Upper lobe of left lung (tissue), 6 donors: ENCODE measurements at places on chromosomes 7 and 10. TPM values are rescaled to one million over a fixed set of nuclear protein-coding genes. Genes with fewer than 3 reads are reported as not detected.

DNA sequence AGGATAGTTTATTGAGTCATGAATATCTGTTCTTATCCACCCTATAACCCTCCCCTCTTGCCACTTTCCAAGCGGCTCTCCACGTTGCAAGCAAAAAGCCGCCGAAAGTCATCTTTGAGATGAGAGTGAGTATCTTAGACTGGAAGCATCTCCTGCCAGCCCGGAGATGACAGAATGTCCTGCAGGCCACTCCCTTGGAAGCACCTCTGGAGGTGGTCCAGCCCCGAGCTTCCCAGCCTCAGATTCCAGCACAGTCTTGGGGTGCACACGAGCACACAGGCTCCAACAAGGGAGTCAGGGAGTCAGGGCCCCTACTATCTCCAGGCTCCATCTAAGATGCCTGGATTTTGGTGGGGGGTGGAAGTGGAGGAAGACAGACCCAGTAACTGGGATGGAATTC is 5.5 kb upstream of the ELN start:
- H3K4me3 ChIP-seq = no peak overlapping the region
- no peaks in the 10 kb centered on the region for H3K36me3 ChIP-seq
- DNase-seq = no peak
- no peak overlapping the region for H3K27ac ChIP-seq
- H3K4me1 ChIP-seq = peaks cover 32% of the 10 kb centered on the region

- H3K27ac ChIP-seq = peak overlapping the region; percentile 58
- H3K27me3 ChIP-seq = no peaks in the 10 kb centered on the region
- H3K4me3 ChIP-seq = no peak overlapping the region
- DNase-seq = no peak
- H3K36me3 ChIP-seq = no peaks in the 10 kb centered on the region
These were observed 87.4 kb upstream of the DDC start for GRCh38 chr7:50652400-50653125.

- H3K27me3 ChIP-seq = no peaks in the 10 kb centered on the region
- no peak overlapping the region for H3K4me3 ChIP-seq
- H3K36me3 ChIP-seq = no peaks in the 10 kb centered on the region
- no peak for DNase-seq
These were observed 156.7 kb downstream of the TWIST1 start for GRCh38 chr7:18960725-18961124.

DNA sequence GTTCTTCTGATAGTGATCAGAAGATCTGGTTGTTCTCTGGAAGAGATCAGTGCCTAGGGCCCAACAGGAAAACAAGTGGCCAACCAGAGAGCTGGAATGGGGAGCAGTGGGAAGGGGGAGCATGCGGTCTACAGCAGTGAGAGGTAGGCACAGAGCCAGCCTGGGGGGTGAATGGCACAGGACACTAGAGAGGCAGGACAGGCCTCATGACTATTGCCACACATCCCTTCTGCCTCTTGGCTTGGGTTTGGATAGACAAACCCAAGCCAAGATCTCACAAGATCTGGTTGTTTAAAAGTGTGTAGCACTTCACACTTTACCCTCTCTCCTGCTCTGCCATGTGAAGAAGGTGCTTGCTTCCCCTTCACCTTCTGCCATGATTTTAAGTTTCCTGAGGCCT is 224.4 kb downstream of the ARHGAP12 start:
- H3K4me3 ChIP-seq = no peak overlapping the region
- no peak overlapping the region for H3K27ac ChIP-seq
- no peaks in the 10 kb centered on the region for H3K36me3 ChIP-seq
- no peak for DNase-seq
- no peaks in the 10 kb centered on the region for H3K27me3 ChIP-seq

GRCh38 chr7:40199076-40199802 is 64.4 kb downstream of the SUGCT start:
- no peak for DNase-seq
- no peaks in the 10 kb centered on the region for H3K4me1 ChIP-seq
- no peak overlapping the region for H3K4me3 ChIP-seq
- no peak overlapping the region for H3K27ac ChIP-seq

- DNase-seq = no peak
- H3K27me3 ChIP-seq = peaks cover 3% of the 10 kb centered on the region
- no peaks in the 10 kb centered on the region for H3K36me3 ChIP-seq
- peak overlapping the region; percentile 87 for H3K4me3 ChIP-seq
- H3K27ac ChIP-seq = no peak overlapping the region
These were observed 1.8 kb downstream of the ZMYND11 start for GRCh38 chr10:137031-137430.

GRCh38 chr10:28014651-28015050 is 15.8 kb upstream of the ODAD2 start:
- no peak for DNase-seq
- H3K4me1 ChIP-seq = no peaks in the 10 kb centered on the region
- no peak overlapping the region for H3K4me3 ChIP-seq
- no peaks in the 10 kb centered on the region for H3K27me3 ChIP-seq

DNA sequence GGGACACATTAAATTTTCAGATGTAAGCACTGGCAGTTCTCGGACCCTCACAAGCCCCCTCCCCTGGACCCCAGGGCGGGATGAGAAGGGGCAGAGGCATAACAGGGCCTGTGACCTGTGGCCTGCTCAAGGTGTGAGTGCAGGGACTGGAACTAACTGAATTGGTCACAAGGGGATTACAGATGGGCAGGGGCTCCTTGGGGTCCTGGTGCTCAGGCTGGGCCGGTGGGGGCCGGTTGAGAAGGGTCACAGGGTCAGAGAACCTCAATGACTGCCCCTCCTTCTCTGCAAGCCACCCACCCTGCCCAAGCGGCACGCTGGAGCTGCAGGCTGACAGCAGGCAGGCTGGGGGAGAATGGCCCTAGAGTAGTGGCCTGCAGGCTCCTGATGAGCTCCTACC is 80.8 kb upstream of the PCBD1 start:
- H3K27me3 ChIP-seq = no peaks in the 10 kb centered on the region
- H3K27ac ChIP-seq = no peak overlapping the region
- DNase-seq = no peak
- H3K36me3 ChIP-seq = no peaks in the 10 kb centered on the region
- H3K4me3 ChIP-seq = no peak overlapping the region

- H3K4me3 ChIP-seq = no peak overlapping the region
- H3K4me1 ChIP-seq = no peaks in the 10 kb centered on the region
- H3K27me3 ChIP-seq = no peaks in the 10 kb centered on the region
- no peak for DNase-seq
- H3K36me3 ChIP-seq = no peaks in the 10 kb centered on the region
- no peak overlapping the region for H3K27ac ChIP-seq
These were observed 326.8 kb upstream of the VSTM2A start for GRCh38 chr7:54215424-54215823.

DNA sequence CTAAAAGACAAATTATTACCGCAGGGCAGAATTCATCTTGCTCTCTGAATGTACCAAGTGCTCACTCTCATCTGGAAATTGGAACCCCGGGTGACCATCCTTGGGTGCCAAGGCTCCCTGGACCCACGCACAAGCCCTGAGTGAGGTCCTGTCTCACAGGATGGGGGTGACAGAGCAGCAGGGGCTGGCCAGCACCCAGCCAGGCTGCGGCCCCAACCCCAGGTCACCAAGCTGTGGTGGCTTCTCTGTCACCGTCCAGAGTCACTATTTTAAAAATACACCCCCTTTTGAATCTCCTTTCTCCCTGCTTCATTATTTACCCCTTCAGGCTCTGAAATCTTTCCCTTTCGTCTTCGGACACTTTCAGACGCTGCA is 148.6 kb downstream of the PRKAG2 start:
- H3K27me3 ChIP-seq = no peaks in the 10 kb centered on the region
- H3K27ac ChIP-seq = no peak overlapping the region
- no peak overlapping the region for H3K4me3 ChIP-seq
- H3K4me1 ChIP-seq = peaks cover 12% of the 10 kb centered on the region
- H3K36me3 ChIP-seq = no peaks in the 10 kb centered on the region

DNA sequence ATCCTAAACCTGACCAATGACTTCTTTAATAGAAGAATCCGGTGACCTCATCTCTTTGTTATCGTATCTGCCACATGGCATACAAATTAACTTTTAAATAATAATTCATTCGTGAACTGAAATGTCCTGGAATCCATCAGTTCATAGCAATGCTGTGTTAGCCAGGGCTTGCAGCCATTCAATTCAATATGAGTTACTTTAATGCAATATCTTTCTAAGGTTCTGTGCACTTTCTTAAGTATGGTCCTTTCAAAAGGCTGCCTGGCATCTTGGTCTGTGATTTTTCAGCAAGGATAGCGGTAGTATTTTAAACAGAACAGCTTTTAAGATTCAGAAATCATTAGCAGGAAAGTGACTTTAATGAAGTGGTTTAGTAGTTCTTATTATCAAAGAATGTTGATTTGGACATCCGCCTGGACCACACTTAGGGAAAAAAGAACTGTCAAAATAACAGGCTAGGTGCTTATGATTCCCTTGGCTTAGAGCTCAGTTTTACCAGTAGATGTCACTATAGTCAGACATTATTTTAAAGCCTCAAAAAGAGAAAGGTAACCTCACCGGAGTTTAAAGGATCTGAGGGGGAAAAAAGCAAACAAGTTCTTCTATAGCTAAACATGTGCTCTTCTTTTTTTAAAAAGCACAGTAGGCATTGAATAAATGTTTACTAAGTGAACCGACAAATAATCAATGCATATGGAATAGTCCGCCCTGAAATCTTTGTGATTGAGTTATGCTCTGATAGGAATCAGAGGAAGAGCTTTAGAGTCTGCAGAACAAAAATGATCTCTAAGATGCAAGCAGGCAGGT is 22.7 kb downstream of the SLC35G1 start:
- H3K27me3 ChIP-seq = no peaks in the 10 kb centered on the region
- no peak overlapping the region for H3K4me3 ChIP-seq
- no peaks in the 10 kb centered on the region for H3K36me3 ChIP-seq
- no peaks in the 10 kb centered on the region for H3K4me1 ChIP-seq

GRCh38 chr7:4715410-4715776 is 33.3 kb downstream of the FOXK1 start:
- H3K4me3 ChIP-seq = peak overlapping the region; percentile 21
- H3K27me3 ChIP-seq = no peaks in the 10 kb centered on the region
- H3K4me1 ChIP-seq = peaks cover 54% of the 10 kb centered on the region
- DNase-seq = peak; percentile 88
- H3K27ac ChIP-seq = peak overlapping the region; percentile 46

- no peak for DNase-seq
- H3K4me3 ChIP-seq = no peak overlapping the region
- H3K36me3 ChIP-seq = no peaks in the 10 kb centered on the region
- H3K27ac ChIP-seq = no peak overlapping the region
These were observed 2.4 kb upstream of the LDB3 start for GRCh38 chr10:86665868-86666267.

DNA sequence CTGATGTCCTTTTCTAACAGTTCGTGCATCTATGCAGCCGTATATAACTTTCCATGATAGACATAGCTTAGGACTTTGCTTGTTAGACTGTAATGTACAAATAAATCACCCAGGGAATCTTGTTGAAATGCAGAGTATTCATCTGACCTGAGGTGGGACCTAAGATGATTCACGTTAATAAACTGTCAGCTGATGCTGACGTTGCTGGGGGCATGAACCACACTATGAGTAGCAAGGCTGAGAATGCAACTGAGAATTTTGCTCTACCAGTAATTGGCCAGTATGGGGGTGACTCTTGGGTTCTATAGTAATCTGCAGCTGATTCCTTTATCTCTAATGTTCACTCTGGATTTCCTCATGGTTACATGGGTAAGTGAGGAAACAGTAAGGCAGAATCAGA is 130.1 kb upstream of the MALRD1 start:
- no peaks in the 10 kb centered on the region for H3K36me3 ChIP-seq
- no peak for DNase-seq
- H3K27me3 ChIP-seq = no peaks in the 10 kb centered on the region
- H3K4me3 ChIP-seq = no peak overlapping the region

- no peak overlapping the region for H3K27ac ChIP-seq
- peaks cover 11% of the 10 kb centered on the region for H3K36me3 ChIP-seq
- H3K4me3 ChIP-seq = no peak overlapping the region
- H3K4me1 ChIP-seq = no peaks in the 10 kb centered on the region
These were observed 58.0 kb downstream of the NUDCD3 start for GRCh38 chr7:44432381-44432977.

GRCh38 chr10:84429926-84430520 is 101.6 kb downstream of the CCSER2 start:
- no peaks in the 10 kb centered on the region for H3K36me3 ChIP-seq
- H3K27ac ChIP-seq = no peak overlapping the region
- peak; percentile 70 for DNase-seq
- peaks cover 24% of the 10 kb centered on the region for H3K4me1 ChIP-seq

DNA sequence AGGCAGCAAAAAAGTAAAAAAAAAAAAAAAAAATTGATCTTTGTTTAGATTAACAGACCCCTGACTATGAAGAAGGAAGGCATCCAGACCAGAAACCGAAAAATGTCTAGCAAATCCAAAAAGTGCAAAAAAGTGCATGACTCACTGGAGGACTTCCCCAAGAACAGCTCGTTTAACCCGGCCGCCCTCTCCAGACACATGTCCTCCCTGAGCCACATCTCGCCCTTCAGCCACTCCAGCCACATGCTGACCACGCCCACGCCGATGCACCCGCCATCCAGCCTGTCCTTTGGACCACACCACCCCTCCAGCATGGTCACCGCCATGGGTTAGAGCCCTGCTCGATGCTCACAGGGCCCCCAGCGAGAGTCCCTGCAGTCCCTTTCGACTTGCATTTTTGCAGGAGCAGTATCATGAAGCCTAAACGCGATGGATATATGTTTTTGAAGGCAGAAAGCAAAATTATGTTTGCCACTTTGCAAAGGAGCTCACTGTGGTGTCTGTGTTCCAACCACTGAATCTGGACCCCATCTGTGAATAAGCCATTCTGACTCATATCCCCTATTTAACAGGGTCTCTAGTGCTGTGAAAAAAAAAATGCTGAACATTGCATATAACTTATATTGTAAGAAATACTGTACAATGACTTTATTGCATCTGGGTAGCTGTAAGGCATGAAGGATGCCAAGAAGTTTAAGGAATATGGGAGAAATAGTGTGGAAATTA is 19.4 kb downstream of the GATA3 start:
- H3K4me3 ChIP-seq = no peak overlapping the region
- H3K27ac ChIP-seq = no peak overlapping the region
- DNase-seq = peak; percentile 62
- H3K27me3 ChIP-seq = no peaks in the 10 kb centered on the region
- no peaks in the 10 kb centered on the region for H3K4me1 ChIP-seq

Gene GJD4
- not detected for total RNA-seq

Gene TMEM196
- total RNA-seq = not detected

Gene AVPI1
- total RNA-seq = 51.8 TPM

Gene SPDYE6
- total RNA-seq = not detected

Gene NSMCE4A
- total RNA-seq = 52.5 TPM

Gene NKX2-3
- total RNA-seq = 0.20 TPM

Gene GATA3
- 1.8 TPM for total RNA-seq

Gene MGAM2
- 0.46 TPM for total RNA-seq

Gene NPFFR1
- total RNA-seq = 0.29 TPM
